ENCODE measurements at places on chromosomes 12 and 14. TPM values are rescaled to one million over a fixed set of nuclear protein-coding genes. Genes with fewer than 3 reads are reported as not detected.

PZP gene
- 2.2 TPM for total RNA-seq

OS9 gene
- total RNA-seq = 220 TPM

- peaks cover 77% of the 10 kb centered on the region for H3K36me3 ChIP-seq
- peak overlapping the region; percentile 66 for H3K4me3 ChIP-seq
- H3K4me1 ChIP-seq = peaks cover 5% of the 10 kb centered on the region
Observed at GRCh38 chr14:91317381-91318308, 73.1 kb upstream of the GPR68 start.

- H3K27me3 ChIP-seq = peaks cover 1% of the 10 kb centered on the region
- no peak overlapping the region for H3K27ac ChIP-seq
- peaks cover 2% of the 10 kb centered on the region for H3K4me1 ChIP-seq
- no peak overlapping the region for H3K4me3 ChIP-seq
- no peak for DNase-seq
- H3K36me3 ChIP-seq = peaks cover 10% of the 10 kb centered on the region
Observed at GRCh38 chr14:61315313-61315712, 6.1 kb upstream of the PRKCH start.

DNA sequence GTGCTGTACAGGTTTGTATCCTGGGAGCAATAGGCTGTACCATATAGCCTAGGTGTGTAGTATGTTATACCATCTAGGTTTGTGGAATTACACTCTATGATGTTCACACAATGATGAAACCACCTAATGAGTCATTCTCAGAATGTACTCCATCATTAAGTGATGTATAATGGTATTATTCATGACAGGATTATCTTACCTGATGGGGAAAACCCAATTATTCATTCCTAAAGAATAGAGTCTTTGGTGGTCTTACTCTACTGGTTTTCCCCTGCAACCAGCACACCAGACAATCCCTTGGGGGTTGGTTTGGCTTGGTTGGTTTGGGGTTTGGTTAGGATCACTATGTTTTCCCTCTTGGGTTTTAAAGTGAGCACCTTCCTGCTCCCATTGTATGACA, 12.6 kb upstream of the OR10P1 start:
- no peak overlapping the region for H3K4me3 ChIP-seq
- no peak overlapping the region for H3K27ac ChIP-seq
- peaks cover 4% of the 10 kb centered on the region for H3K4me1 ChIP-seq
- DNase-seq = no peak
- H3K36me3 ChIP-seq = no peaks in the 10 kb centered on the region

- peaks cover 4% of the 10 kb centered on the region for H3K36me3 ChIP-seq
- no peak for DNase-seq
- H3K4me1 ChIP-seq = peaks cover 4% of the 10 kb centered on the region
- no peak overlapping the region for H3K4me3 ChIP-seq
- H3K27ac ChIP-seq = no peak overlapping the region
Observed at GRCh38 chr14:23613242-23614070, 22.7 kb upstream of the DHRS2 start.

DNA sequence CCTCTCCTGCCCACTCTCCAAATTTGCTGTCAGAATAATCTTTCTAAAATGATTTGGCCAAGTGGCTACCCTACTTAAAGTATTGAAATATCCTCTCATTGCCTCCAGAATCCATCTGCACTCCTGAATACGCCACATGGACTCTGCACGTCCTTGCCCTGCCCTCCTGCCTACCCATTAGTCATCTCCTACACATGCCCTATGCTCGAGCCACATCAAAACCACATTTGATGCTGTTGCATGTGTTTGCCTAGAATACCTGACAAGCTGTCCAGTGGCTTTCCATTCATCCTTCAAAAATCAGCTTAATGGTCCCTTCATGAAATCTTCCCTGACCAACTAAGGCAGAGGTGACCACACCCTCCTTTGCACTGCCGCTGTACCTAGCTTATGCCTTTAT, 17.0 kb downstream of the VCPKMT start:
- no peaks in the 10 kb centered on the region for H3K4me1 ChIP-seq
- H3K36me3 ChIP-seq = peaks cover 4% of the 10 kb centered on the region
- no peak for DNase-seq
- H3K4me3 ChIP-seq = no peak overlapping the region
- H3K27ac ChIP-seq = no peak overlapping the region

DNA sequence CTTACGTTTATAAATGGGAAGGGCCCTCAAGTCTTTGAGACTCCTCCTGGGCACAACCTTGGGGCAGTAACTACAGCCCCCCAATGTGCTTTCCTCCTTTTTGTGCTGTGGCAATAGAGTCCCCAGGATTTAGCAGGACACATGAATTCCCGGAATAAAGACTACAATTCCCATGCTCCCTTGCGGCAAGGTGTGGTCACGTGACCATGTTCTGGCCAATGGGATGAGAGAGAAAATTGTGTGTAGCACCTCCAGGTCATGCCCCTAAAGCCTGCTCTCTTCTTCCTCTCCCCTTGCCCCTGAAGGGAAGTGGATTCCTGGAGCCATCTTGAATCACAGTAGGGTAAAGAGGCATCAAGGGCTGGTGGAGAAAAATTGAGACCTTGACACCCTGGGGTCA, 295.1 kb upstream of the SFSWAP start:
- H3K27me3 ChIP-seq = peaks cover 2% of the 10 kb centered on the region
- H3K4me3 ChIP-seq = no peak overlapping the region
- H3K27ac ChIP-seq = no peak overlapping the region
- DNase-seq = no peak
- peaks cover 4% of the 10 kb centered on the region for H3K4me1 ChIP-seq

DNA sequence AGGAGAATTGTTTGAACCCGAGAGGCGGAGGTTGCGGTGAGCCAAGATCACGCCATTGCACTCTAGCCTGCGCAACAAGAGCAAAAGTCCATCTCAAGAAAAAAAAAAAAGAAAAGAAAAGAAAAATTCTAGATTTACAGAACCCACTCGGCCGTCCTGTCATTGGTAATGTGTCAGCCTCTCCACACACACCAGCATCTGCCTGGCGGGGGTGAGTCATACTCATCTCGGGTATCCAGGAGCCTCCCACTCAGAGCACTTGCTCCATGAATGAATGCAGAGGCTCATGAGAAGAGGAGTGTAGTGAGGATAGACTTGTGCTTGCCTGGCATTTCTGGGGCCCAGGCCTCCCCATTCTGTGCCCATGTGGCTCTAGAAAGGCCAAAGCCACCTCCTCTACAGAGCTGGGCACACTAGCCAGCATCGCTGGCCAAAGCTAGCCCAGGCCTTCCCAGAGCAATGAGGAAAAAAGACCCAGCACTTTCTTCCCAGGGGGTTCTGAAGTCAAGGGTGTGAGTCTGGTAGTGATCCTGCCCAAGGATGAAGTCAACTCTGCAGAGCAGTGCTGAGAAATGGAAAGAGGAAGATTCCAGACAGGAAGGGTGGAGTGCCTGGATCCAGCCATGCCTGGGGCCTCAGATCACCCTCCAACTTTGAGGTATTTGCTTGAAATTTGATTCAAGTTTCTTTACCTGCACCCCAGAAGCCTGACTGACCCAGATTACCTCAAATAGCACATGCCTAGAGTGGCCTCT, 31.2 kb upstream of the KLC1 start:
- peaks cover 7% of the 10 kb centered on the region for H3K36me3 ChIP-seq
- no peaks in the 10 kb centered on the region for H3K27me3 ChIP-seq
- no peak overlapping the region for H3K27ac ChIP-seq
- H3K4me3 ChIP-seq = no peak overlapping the region
- H3K4me1 ChIP-seq = peaks cover 22% of the 10 kb centered on the region

- H3K4me3 ChIP-seq = no peak overlapping the region
- no peak overlapping the region for H3K27ac ChIP-seq
- no peaks in the 10 kb centered on the region for H3K4me1 ChIP-seq
- DNase-seq = no peak
Observed at GRCh38 chr12:129200576-129200975, 347.3 kb downstream of the GLT1D1 start.

DNA sequence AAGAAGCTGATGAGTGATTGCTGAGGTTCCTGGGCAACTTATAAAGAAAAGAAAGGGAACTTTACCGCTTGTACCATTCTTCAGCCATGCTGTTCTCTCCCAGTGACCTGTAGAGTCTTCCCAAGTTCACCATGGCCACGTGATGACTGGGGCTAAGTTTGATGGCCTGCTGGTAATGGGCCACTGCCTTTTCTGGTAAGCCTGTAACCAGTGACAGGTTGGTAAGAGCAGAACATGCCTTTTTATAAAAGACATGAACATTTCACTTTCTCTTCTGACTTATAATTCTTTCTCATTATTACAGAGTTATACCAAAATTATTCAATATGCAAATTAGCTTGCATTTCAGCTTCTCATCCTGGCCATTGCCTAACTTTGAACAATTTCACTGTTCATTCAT, 20.9 kb upstream of the OVCH1 start:
- H3K4me1 ChIP-seq = no peaks in the 10 kb centered on the region
- H3K27me3 ChIP-seq = no peaks in the 10 kb centered on the region
- no peak overlapping the region for H3K27ac ChIP-seq
- DNase-seq = no peak
- no peaks in the 10 kb centered on the region for H3K36me3 ChIP-seq

- no peaks in the 10 kb centered on the region for H3K27me3 ChIP-seq
- H3K4me1 ChIP-seq = no peaks in the 10 kb centered on the region
- H3K27ac ChIP-seq = no peak overlapping the region
- no peak overlapping the region for H3K4me3 ChIP-seq
- DNase-seq = no peak
Observed at GRCh38 chr14:94685681-94686485, 73.7 kb downstream of the SERPINA3 start.

DNA sequence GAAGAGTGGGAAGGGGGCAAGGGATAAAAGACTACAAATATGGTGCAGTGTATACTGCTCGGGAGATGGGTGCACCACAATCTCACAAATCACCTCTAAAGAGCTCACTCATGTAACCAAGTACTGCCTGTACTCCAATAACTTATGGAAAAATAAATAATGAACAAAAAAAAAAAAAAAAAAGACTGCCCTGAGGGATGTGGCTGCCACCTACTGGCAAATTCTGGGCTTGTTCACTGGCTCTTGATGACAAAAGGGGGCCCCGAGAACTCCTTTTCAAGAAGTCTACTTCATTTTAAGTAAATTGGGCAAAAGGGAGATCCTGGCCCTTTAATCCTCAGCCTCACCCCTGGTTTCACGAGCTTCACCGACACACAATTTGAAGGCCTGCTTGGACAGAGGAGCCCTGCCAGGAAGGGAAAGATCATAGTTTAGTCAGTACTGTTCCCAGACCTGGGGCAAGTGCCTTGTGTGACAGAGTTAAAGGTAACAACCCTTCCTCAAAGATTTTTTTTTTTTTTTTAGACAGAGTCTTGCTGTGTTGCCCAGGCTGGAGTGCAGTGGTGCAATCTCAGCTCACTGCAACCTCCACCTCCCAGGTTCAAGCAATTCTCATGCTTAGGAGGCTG, 26.1 kb upstream of the STAC3 start:
- peak; percentile 45 for DNase-seq
- H3K27ac ChIP-seq = no peak overlapping the region
- H3K27me3 ChIP-seq = no peaks in the 10 kb centered on the region
- no peak overlapping the region for H3K4me3 ChIP-seq
- peaks cover 16% of the 10 kb centered on the region for H3K4me1 ChIP-seq

DNA sequence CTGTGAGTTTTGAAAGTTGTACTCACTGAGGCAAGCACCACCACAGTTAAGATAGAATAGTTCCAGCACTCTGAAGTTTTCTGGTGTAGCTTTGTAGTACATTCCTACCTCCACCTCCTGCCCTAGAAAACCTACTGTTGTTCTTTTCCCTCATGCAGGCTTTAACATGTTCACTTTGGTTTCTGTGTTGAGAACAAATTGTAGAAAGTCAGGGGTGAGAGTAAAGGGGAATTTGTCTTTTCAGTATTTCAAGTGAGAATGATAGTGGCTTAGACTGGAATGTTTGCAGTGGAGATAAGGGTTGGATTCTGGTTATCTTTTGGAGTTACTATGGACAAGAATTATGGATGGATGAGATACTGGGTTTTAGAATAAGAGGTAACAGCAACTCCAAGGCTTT, 67.2 kb downstream of the AEBP2 start:
- peaks cover 3% of the 10 kb centered on the region for H3K27me3 ChIP-seq
- no peak overlapping the region for H3K4me3 ChIP-seq
- H3K4me1 ChIP-seq = peaks cover 19% of the 10 kb centered on the region
- H3K36me3 ChIP-seq = peaks cover 13% of the 10 kb centered on the region
